Nephron progenitor cell (in vitro differentiated cells): ENCODE measurements at places on chromosomes 6 and 20.

DNA sequence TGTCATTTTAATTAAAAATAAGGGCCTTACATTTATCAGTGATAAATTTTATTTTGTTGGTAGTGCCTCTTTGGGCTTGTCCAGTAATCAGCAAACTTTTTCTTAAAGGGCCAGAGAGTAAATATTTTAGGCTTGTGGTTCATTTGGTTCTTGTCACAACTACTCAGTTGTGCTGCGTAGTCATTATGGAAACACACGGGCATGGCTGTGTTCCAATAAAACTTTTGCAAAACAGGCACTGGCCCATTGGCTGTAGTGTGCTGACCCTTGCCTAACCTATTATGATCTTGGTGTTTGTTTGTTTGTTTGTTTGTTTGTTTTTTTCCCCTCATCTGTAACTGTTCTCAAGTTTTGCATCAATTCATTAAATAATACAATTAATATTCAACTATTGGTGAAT lies 19.4 kb downstream of the TBPL1 start:
- no peak for DNase-seq

DNA sequence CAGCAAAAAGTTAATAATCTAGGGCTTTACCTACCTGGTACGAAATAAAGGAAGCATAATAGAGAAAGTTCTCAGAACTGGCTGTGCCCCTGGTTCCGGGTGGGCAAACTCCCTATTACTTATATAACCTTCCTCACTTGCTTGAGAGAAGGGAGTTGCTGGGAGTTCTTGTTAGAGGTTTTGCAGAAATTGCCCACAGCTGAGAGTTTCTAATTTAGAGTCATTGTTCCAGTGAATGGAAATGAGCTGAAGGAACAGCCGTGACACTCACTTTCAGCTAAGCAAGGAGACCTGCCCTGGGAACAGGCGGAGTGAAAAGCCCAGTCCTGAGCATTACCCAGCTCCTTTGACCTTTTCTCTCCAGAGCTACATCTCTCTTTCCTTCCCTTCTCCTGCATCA lies 594.6 kb upstream of the FLRT3 start:
- no peak for DNase-seq

- no peak for DNase-seq
Measured at GRCh38 chr6:137490006-137490905, 3.9 kb downstream of the OLIG3 start.

DNA sequence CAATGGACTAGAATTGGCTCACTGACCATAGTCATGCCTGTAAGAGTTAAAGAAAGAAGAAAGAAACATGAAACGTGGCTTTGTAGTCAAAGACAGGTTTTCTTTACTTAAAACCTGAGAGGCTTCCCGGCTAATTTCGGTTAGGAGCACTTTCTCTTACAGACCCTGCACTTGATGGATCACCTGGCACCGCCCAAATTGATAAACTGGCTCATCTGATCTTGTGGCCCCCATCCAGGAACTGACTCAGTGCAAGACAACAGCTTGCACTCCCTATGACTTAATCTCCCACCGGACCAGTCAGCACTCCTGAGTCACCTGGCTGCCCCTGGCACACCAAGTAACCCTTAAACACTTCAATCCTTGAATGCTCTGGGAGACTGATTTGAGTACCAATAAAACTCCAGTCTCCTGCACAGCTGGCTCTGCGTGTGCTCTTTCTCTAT lies 12.3 kb downstream of the TMEM14B start:
- DNase-seq: no peak

DNA sequence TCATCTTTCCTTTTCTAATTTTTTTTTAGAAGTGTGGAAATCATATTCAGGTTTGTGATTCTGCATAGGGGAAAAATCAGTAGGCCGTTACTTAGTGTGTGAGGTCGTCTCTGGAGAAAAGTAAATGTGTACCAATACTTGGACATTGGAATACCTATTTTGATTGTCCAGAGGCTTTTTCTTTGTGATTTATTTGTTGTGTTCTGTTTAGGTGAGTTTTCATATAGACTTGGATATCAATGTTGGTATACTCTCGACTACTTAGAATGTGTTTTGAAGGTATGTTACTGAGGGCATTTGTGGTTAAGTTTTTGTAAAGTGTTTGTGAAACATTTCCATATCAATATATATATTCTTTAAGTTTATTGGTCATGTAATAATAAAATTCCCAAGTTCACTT lies 2.3 kb downstream of the CD2AP start:
- DNase-seq: no peak

- DNase-seq: no peak
Measured at GRCh38 chr6:161256407-161256806, 17.5 kb downstream of the AGPAT4 start.

DNA sequence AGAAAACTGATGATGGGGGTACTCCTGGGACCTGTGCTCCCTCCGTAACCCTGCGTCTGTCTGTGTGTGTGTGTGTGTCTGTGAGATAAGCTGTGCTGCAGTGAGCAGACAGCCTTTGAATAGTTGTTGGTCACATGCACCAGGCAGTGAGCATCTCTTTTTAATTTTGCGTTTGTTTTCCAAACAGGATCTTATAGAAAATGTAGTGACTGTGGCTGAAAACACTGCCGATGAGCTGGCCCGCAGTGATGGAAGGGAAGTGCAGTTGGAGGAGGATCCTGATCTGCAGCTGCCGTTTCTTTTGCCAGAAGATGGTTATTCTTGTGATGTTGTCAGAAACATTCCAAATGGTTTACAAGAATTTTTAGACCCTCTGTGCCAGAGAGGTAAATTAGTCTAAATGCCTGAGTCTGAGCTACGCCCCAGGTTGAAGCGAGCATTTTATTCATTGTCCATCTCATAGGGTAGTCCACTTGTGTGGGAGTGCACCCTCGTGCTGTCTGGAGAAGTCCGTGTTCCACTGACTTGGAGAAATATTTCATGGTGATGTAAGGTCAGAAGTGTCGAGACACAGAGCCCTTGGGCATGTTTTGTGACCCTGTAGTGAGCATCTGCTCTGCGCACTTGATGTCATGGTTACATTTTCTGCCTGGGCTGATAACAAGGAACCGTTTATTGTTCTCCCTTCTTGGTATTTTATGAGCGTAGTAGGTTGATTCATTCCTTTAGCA lies 78.8 kb upstream of the KIF25 start:
- DNase-seq: no peak

- no peak for DNase-seq
Measured at GRCh38 chr6:132445201-132445951, 44.1 kb upstream of the MOXD1 start.

DNA sequence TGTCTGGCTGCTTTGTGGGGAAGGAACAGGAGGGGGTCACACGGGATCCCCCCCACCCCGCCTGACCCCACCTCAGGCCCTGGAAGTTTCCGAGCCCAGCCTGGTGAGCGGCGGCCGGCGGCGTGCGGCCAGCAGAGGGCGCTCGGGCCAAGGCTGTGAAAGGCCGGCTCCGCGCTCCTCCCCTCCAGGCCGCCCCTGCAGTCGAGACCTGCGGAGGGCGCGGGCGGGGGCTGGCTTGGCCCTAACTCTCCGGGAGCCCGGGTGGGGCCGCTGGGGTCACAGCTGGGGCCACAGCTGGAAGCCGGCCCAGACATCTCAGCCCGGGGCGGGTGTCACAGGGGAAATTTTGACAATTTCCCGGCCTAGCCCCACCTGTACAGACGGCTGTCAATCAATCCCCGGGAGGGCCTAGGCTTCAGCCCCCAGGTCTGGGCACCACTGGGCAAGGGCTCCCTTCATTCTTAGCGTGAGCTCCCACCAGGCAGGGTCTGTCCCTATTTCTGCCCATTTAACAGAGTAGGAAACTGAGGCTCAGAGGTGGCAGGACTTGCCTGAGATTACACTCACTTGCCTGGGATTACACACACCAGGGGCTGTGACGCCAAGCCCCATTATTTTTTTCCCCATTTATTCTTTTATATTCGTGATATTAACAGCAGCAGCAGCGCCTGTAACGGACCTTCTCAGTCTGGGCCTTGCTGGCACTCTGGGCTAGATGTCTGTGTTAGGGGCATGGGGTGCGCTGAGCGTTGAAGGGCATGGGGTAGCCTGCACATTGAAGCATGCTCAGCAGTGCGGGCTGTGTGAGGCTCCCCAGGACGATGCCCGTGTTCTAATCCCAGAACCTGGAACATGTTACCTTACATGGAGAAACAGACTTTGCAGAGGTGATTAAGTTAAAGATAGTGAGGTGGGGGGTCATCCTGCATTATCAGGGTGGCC lies 23.0 kb downstream of the ZBP1 start:
- DNase-seq: peak; percentile 91

GRCh38 chr6:3794092-3794491 lies 42.6 kb upstream of the PXDC1 start:
- DNase-seq: no peak

DNA sequence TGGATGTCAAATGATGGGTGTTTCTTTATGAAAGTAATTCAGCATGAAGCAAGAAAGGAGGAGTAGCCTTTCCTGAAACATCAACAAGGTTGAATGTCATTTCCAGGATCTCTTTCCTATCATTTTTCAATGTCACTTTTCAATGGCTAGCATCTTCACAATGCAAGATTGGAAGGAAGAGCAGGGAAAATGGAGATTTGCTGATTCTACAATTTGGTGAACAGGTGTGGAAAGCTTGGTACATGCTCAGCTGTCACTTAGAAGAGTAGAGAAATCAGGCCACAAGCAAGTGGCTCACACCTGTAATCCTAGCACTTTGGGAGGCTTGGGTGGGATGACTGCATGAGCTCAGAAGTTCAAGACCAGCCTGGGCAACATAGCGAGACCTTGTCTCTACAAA lies 112.7 kb upstream of the FERMT1 start:
- no peak for DNase-seq

GRCh38 chr6:2244261-2245102 lies 923 bp downstream of the GMDS start:
- peak; percentile 6 for DNase-seq

DNA sequence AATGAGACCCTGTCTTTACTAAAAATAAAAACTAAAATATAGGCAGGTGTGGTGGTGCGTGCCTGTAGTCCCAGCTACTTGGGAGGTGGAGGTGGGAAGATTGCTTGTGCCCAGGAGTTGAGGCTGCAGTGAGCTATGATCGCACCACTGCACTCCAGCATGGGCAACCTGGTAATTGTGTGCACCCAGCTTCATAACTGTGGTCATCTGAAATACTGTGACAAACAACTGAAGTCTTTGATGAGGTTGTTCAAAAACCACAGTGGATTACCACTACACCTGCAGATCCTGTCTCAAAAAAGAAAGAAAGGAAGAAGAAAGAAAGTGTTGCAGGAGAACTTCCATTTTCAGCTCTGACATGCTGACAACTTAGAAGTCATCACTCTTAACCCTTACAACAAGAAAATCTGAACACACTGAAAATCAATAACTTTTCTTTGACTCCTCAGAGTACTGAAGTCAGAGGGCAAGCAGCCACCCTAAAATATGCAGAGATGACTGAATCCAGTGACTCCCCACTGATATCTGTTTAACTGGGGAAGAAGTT lies 13.8 kb upstream of the ZBP1 start:
- no peak for DNase-seq

DNA sequence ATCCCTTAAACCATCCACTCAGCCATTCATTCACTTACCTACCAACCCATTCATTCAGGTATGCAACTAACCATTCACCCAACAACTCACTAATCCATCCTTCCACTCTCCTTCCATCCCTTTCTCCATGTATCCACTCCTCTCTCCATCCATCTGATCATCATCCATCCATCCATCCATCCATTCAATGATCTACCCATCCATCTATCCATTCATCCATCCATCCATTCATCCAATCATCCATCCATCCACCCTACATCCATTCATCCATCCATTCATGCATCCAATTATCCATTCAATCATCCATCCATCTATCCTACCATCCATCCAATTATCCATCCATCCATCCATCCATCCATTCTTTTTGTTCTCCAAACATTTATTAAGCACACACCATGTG lies 13.8 kb upstream of the BCAS1 start:
- no peak for DNase-seq

DNA sequence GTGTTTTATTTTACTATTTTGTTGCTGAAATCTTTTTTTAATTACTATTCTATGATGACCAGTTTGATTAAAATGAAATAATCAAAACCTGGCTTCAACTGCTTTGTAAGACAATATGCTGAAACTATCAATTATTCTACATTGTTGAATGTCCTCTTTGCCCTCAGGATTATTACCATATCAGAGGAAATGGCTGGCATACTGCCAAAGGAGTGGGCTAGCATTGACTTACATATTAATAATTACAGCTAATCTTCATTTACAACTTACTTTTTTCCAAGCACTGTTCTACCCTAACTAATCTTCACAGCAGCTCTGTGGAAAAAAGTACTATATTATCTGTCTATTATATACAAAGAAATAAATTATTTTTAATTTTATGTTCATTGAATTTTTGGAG lies 560.5 kb downstream of the BCKDHB start:
- no peak for DNase-seq

- DNase-seq: no peak
Measured at GRCh38 chr6:45743028-45743615, 272.5 kb downstream of the CLIC5 start.

- DNase-seq: no peak
Measured at GRCh38 chr6:158660333-158660754, 10.5 kb downstream of the SYTL3 start.

DNA sequence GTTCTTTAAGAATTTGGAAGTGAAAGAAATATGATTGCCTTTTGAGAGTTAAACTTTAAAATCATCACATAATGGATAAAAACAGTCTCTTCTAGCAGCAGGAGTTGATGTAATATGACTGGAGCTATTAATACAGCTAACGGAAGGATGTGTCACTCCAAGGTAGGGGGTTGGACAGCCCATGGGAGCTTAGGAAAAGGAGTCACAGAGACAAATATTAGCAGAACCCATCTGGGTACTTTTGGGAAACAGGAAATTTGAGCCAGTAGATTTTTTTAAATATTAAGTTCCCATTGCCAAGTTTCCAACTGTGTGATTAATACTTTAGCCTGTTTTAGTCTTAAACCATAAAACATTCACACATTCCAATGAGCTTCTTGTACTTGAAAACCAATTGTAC lies 164.7 kb upstream of the RIMS1 start:
- DNase-seq: no peak

DNA sequence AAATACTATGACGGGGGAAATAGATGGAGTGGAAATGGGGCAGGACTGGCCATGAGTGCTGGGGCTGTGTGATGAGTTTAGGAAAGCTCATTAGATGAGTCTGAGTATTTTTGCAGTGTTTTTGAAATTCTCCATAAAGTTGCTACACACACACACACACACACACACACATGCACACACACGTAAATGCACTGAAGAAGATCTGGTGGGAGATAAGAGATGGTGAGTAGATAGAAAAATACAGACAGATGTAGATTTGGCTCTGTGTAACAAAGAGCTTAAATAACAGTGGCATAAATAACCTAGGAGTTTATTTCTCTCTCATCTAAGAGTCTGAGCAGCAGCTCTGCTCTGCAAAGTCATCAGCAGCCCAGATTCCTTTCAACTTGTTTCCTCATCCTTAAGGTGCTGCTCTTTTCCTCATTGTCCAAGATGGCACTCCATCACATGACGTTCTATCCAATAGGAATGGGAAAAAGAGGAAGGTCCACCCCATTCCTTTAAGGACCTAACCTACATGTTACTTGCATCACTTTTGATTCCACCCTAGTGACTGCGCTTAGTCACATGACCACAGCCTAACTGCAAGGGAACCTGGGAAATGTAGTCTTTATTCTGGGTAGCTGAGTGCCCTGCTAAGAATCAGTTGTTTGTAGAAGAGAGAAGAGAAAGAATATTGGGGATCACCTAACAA lies 76.4 kb downstream of the EYA2 start:
- peak; percentile 27 for DNase-seq

- DNase-seq: no peak
Measured at GRCh38 chr6:52570291-52570700, 6.6 kb downstream of the TRAM2 start.

GRCh38 chr20:19915111-19915798 lies 101.9 kb upstream of the NAA20 start:
- DNase-seq: no peak

- DNase-seq: no peak
Measured at GRCh38 chr6:79440598-79440997, 96.6 kb downstream of the LCA5 start.
